CD4-positive, alpha-beta T cell treated with Interleukin-2 at 100 ng/mL for 4 hours (primary cell): ENCODE measurements at places on chromosomes 16 and 17.

DNA sequence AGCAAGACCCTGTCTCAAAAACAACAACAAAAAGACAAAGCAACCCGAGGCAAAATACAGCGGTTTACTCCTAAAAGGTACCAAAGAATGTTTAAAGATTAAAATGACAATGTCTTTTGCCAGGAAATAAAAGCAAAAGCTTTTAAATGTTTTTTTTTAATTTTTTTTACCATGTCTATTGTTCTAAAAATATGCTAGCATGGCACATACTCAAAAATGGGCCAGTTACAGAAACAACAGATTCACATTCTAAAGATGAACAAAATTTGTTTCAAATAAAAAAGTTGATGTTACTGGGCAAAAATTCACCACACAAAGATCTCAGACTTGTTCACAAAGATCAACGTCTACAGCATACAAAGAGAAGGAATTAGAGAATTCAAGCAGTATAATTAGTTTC lies 41.1 kb downstream of the CACNG1 start:
- DNase-seq: no peak

- no peak for DNase-seq
Observed at GRCh38 chr17:4898927-4899326, 409 bp upstream of the C17orf107 start.

DNA sequence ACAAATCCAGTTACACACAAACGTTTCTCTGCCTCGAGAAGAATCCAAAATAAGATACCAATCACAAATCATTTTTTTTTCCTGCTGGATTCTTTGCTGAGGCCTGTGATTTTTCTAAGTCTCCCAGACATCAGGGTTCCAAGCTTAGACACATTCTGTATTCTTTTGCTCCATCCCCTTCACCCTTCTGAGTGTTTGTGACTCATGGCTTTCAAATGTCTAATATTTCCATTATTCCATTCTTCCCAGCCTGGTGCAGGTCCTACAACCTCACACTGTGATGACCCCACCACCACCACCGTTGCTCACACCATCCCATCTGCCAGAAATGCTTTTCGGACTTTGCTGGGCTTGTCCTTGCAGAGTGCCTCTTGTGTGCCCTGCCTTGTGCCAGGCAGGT lies 480.1 kb downstream of the SOX9 start:
- no peak for DNase-seq

DNA sequence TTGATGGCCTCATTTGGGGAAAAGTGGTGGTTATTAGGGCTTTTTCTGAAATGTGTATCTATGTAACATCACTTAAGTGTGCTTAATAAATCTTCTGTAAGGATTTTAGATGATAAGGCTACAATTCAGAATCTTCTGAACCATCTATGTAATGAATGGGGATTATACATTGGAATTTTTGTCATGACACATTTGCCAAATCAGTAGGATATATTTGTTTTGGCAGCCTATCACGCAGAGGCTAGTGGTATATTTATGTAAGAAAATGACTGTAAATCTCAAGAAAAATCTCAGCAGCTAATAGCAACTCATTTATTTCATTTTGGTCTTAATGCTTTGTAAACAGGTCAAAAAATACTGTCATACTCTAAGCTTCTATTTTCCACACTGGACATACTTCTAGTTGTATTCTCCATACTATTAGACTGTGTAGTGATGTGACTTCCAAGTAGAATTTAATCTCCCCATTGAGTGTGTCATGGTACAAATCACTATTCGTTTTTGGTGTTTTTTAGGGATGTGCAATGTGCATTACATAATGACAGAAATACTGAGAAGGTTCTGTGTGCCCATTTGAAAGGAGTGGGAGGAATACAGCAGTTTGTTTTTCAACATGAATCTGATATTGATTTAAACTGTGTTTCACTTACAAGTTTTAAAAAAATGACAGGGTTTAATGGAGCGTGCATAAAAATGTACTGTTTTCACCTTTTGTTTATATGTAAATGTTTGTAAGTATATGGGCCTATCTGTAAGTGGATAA lies 29.2 kb downstream of the CLUH start:
- no peak for DNase-seq

DNA sequence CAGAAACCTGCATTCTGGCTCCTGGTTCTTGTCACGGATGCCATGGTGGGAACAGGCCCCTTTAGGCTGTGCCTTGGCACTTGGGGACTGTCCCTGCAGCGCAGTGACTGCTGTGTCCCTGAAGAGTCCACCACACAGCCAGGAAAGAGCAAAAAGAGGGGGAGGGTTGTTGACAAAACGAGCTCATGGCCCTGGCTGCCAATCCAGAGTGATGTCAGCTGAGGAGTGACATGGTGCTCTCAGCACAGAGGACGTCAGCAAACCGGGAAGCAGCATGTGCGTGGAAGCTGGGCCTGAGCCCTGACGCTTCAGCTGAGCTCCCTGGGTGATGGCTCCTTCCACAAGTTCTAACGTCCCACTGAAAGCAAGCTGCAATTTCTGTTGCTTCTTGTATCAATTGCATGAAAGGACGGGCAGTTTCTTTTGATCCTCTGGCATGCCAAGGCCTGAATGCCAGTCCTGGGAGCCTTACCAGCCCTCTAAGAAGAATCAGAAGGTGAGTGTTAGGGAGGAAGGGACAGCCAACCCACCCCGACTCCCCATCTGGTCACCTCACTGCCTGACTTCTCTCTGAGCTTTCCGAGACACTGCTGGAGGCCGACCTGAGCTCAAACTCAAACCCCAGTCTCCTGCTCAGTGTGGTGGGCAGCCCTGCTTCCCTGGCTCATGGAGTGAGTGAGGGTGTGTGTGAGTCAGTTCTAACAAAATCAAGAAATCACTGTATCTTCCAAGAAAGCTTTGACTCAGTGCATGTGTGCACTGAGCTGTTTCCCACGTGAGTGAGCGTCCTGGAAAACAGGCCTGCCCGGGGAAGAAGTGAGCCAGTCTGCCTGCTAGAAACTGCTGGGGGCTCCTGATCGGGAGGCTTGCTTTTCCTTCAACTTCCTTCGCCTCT lies 14.7 kb upstream of the WNT3 start:
- no peak for DNase-seq

DNA sequence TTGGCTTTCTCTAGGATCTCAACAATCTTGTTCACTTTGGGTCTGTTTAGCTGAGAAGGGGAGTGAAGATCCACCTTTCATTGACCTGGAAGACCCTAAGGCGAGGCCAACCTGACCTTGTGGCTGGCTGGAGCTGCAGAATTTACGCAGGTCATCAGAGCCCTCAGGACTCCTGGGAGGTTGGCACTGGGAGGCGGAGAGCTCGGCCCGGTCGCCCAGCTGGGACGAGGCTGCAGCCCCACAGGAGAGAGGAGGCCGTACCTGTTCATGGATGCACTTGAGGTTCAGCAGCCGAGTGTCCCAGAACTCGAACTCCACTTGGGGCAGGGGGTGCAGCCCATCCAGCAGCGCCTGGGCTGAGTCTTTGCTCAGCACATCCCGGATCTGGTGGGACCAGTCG lies 5.9 kb downstream of the DNAH17 start:
- DNase-seq: no peak

DNA sequence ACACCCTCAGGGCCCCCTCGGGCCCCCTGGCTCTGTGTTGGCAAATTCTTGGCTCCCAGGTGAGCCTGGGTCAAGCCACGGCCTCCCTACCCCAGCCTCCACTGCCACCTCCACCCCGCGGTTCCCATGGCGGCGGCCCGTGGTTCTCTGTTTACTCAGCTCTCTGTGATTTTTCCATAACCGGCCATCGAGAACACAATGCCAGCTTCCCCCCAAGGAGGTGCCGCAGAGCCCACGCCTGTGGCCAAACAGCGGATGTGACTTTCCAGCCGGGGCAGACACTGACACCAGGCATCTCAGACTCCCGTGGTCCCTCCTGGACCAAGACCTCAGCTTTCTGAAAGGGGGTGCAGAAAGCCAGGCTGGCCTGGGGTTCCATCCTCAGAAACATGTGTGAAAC lies 21.6 kb upstream of the ATP2A3 start:
- no peak for DNase-seq

GRCh38 chr16:71259086-71259485 lies 28.6 kb upstream of the HYDIN start:
- DNase-seq: no peak

DNA sequence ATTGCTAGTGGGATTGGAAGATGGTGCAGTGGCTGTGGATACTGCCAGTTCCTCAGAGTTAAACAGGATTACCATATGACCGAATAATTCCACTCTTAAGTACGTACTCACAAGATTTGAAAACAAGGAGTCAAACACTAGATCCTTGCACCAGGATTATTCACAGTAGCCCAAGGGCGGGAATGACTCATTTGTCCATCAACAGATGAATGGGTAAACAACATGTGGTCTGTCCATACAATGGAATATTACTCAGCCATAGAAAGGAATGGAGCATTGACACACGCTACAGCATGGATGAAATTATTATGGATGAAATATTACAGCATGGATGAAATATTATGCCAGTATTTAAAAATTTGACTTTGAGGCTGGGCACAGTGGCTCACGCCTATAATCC lies 9.1 kb upstream of the MAPK8IP3 start:
- no peak for DNase-seq

GRCh38 chr16:68973611-68974120 lies 130.3 kb downstream of the TANGO6 start:
- DNase-seq: no peak

DNA sequence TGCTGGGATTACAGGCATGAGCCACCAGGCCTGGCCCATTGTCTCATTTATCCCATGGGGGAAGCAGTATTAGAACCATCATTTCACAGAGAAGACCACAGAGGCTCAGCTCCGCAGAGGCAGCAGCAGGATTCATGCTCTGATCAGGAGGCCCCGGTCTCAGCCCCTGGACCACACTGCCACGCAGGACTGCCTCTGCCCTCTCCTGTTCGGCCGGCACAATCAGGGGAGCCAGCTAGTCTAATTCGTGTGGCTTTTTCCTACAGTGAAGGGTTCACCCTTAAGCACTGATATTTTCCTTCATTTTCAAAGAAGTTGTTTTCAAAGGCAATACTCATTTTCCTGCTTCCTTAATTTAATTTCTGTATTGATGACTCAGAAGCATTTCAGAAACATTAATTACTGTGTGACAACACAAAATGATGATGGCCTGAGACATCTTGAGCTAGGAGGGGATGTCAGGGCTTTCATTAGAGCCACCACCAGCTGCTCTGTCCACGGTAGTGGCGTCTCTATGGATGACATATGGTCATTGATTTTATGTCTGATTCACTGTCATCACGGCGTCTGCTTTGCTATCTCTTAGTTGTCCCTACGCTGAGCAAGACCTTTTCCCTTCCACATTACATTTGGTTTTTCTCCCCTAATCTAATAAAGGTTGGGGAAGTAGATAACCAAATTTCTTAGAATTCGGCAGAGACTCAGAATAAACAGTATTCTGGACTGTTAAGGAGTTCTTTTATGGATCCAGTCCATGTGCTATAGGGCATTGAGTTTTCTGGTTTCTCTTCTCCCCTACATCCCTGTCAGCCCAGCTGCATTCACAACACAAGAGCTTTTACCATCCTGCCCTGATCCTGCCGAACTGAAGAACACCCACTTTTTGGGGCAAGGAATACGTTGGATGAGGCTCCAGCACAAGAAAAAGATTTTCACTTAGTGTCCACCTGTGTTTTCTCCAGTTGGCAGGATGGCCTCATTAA lies 314.0 kb downstream of the SLC39A11 start:
- no peak for DNase-seq

- DNase-seq: no peak
Observed at GRCh38 chr17:70201872-70202419, 32.6 kb downstream of the KCNJ2 start.

DNA sequence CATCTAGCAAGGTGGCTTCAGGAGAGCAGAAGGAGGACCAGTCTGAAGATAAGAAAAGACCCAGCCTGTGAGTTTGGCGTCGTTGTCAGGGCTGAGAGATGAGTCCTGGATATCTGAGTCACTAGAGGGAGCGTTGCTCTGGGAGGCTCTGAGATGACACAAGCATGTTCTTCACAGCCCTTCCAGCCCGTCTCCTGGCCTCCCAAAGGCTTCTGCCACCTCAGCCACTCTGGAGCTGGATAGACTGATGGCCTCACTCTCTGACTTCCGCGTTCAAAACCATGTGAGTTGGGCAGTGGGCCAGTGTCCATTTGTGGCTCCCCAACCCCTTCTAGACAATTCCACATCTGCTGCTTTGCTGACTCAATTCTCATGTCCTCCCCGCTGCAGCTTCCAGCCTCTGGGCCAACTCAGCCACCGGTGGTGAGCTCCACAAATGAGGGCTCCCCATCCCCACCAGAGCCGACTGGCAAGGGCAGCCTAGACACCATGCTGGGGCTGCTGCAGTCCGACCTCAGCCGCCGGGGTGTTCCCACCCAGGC lies 2.3 kb downstream of the TGFB1I1 start:
- no peak for DNase-seq

DNA sequence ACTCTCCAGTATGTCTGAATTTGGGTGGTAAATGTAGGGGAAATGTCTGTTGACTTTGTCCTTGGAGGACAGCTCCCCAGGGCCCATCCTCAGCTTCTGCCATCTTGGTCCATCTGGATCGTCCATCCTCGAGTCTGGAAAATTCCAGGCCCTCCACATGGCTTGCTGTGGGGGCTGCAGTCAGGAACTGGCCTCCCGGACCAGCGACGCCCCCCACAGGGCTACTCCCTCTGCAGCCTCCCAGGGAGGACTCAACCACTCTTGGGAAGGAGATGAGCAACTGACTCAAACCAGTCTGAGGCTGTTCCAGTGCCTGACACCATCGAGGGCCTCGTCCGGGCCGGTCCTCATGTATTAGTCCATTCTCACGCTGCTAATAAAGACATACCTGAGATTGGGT lies 5.5 kb upstream of the ZG16B start:
- DNase-seq: no peak

DNA sequence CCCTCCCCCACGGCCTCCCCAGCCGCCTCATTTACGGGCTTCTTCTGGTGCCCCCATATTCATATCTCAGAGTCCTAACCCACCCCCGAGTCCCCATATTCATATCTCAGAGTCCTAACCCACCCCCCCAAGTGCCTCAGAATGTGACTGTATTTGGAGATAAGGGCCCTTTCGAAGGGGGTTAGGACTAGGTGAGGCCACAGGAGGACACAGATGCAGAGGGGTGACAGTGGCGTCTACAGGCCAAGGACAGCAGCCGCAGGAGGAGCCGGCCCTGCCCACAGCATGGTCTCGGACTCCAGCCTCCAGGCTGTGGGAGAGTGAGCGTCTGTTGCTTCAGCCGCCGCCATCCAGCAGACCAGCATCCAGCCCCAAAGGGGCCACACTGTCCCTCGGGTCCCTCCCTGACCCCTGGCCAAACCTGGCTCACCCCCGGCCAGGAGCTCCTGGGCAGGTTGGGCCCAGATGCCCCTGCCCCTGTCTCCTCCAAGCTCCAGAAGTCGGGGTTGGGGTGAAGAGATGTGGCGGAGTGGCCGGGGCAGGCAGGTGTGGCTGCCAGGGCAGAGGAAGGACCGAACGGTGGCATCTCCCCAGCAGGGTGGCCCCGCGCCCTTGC lies 25.5 kb downstream of the CACNA1H start:
- no peak for DNase-seq

DNA sequence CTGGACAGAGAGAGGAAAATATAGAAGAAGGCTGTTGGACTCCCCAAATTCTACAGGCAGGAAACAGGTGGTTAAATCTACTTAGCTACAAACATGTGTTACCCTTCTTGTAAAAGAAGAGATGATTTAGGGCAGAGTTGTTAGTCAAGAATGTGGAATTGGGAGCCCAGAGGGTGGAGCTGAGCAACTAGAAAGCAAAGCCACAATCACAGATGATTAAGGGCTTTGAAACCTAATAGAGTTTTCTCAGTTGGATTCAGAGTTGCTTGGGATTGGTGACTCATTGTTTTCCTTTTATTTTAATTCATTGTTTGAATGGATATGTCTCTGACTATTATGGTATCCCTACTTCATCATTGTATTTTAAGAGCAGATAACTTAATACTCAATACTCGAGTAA lies 6.2 kb downstream of the ACSM5 start:
- DNase-seq: no peak
